ENCODE measurements at places on chromosomes 11 and 22.

DNA sequence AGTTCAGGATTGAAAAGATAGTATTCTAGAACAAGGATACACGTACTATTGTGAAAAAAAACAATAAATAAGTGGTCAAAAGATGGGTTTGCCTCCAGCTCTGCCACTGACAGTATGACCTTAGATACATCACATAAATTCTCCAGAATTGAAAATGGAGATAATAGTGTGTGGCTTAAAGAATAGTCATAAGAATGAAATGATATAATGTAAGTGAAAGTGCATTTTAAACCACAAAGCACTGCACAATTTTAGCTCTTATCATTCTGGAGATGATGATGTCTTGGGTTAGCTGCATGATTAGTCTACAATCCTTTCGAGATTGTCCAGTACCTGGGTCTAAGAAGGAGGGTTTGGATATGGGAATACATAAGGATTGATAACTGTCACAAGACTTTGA, 21.9 kb upstream of the CEP295 start:
- DNase-seq, result no peak

GRCh38 chr11:61254403-61255025, 13.5 kb downstream of the PGA5 start:
- DNase-seq, result no peak

DNA sequence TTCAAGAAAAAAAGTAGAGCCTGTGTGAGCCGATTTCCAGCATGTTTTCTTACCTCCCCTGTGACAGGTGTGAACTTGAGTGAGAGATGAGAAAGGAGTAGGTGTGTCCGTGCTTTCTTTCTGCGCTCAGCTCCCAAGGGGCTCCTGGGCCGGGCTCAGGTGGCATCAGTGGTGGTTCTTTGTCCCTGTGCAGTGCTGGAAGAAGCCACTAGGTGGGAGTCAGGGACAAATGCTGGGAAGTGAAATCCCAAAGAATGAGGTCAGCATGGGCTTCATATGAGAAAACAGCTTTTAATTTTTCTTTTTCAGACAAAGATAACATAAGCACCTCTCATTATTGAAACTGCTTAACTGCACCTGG, 57.8 kb downstream of the PPFIBP2 start:
- DNase-seq, result no peak

GRCh38 chr22:36424901-36425579, 37.3 kb upstream of the MYH9 start:
- no peak for DNase-seq

DNA sequence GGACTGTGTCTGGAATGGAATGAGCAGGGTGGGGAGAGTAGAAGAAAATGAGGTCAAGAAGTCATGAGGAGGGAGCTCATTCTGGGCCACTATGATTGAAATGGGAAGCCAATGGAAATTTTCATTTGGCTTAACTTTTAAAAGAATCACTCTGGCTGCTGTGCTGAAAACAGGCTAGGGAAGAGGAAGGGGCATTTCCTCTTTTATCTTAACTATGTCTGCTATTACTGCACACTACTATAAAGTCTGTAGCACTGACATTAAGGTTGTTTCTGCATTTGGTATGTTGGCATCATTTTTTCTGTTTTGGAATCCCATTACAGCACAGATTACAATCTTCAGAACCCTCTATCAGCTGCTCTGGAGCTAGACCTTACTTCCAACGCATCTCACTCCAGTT, 8.2 kb downstream of the PATL1 start:
- no peak for DNase-seq

- DNase-seq, result no peak
These were observed 141.8 kb downstream of the TEAD1 start for GRCh38 chr11:12815931-12816494.
